Stimulated activated CD4-positive, alpha-beta T cell treated with anti-CD3 and anti-CD28 coated beads, Interleukin-1b, Interleukin-23, amount 100 ng/mL, for 1 hour (primary cell): ENCODE measurements at places on chromosomes 4 and X.

GRCh38 chr4:167025670-167026069 is 208.6 kb downstream of the SPOCK3 start:
- DNase-seq, result no peak

DNA sequence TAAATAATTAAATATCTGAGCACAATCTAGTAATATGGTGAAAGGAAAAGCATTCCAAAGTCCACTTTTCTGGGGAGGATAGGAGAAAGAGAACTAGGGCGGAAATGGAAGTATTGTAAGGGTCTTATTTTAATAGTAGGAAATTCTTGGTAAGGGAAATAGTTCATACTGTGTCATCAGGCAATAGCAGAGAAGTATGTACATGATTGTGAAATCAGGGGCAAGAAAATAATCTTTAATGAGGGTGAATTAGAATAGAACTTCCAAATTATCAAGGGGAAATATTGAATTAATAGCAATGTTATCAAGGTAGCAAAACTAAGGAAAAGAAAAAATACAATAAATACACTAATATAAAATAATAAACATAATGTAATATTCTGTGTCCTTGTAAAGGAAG is 14.8 kb downstream of the GIMD1 start:
- DNase-seq, result no peak

GRCh38 chr4:186159613-186160012 is 31.8 kb upstream of the CYP4V2 start:
- DNase-seq, result no peak

DNA sequence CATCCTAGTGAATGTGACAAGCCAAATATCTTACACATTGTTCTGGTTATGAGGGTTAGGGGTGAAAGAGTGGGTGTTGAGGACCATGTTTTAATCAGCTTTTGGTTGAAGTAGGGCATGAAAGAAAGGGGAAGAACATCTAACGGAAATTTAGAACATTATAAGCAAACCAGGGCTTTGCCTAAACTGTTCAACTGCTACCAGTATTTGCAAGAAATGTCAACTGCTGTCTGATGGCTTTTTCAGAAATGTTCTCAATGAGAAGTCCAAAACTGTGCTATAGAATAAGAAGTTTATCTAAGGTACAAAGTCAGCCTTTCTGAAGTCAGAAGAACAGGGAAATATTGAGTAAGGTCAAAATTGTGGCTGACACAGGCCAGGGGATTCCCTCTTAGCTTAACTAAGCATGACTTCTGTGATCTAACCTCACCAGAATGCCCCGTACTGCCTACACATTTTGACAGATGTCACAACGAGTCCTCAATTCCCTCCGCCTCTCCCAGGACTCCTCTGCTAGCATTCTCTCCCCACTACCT is 67.1 kb downstream of the DTHD1 start:
- DNase-seq, result no peak

GRCh38 chr4:140130677-140131076 is 23.3 kb downstream of the MAML3 start:
- DNase-seq, result no peak

GRCh38 chrX:52277666-52278065 is 91.2 kb upstream of the XAGE2 start:
- no peak for DNase-seq

DNA sequence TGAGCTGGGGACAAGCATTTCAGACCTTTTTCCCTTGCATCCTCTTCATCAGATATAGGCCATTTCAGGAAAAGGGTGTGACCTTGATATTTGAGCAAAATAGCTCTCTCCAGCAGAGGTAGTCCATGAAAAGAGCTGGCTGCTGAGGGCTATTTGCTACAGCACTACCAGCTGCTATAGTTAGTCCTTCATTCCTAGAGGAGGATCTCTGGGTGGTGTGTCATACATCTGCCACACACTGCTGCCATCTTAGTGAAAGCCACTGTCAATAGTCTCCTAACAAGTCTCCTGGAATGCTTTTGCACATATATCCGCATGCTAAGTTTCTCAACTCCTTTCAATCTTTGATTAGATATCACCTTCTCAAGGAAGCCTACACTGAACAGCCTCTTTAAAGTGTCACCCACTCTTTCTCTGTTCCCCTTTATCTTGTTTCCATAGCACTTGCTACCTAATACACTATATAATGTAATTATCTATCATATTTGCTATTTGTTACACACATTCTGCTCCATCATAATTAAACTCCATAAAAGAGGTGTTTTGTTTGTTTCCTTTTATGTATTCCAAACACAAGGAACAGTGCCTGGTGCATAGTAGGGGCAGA is 131.9 kb downstream of the TBC1D19 start:
- DNase-seq, result no peak

DNA sequence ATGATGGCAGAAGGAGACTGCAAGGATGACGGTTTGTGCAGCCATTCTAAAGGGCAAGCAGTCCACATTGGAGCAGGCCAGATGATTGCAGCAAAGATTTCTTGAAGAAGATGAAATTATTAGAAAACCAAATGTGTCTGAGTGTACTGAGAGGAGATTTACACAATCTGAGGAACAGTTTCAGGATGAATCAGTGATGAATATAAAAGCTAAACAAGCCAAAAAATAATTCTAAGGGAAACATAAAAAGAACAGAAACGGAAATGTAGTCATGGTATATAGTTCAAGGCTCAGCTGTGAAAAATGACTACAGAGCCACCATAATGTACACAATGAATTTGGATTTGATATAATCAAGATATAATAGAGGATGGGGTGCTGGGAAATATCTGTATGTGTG is 168.5 kb downstream of the PDGFC start:
- no peak for DNase-seq

- DNase-seq, result no peak
Observed at GRCh38 chr4:90317785-90318184, 190.6 kb downstream of the CCSER1 start.

GRCh38 chrX:40422021-40422420 is 158.7 kb upstream of the ATP6AP2 start:
- DNase-seq, result no peak

DNA sequence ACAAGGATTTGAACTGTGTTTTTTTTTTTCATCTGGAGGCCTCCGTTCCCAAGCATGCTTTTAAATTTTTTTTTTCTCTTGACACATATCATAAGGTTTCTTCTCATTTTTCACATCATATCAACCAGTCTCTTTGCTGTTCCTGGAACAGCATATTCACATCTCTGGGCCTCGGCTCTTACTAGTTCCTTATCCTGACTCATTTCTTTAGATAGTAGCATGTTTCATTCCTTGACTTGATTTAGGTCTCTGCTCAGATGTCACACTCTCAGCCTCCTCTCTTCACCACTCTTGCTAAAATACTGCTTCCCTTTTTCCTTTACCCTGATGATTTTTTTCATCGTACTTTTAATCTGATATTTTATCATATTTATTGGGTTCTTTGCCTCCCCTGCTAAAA is 976.4 kb upstream of the FTHL17 start:
- no peak for DNase-seq

- no peak for DNase-seq
Observed at GRCh38 chr4:105386012-105386411, 87.8 kb downstream of the PPA2 start.

DNA sequence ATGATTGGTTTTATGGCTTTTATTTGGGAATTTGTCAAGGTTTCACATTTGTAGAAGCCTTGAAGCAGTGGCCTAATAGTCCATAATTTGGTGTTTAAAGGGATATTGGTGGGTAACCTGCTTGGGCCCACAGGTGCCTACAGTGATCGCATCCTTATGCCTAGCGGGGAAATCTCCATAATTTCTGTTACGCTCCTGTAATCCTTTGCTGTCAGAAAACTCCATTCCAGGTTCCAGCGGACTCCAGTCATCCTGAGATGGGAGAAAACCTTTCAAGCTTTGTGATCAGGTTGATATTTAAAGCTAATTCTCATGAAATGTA is 257.0 kb upstream of the JADE1 start:
- DNase-seq, result no peak

DNA sequence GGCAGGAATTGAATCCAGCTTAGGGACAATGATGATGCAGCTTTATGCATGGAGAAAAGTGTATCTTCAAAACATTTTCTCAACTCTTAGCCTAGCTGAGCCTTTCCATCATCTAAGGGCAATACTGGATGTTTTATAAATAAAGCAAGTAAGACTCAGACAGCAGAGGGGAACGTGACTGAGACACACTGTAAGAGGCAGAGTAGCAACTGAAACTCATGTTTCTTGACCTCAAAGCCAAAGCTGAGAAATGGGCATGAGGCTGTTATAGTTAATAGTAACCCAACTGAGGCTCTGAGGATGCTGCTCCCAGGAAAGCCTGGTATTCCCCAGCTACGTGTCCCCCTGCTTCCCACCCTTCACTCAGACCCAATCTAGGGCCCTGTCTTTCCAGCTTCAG is 44.6 kb downstream of the ARHGEF9 start:
- no peak for DNase-seq

- no peak for DNase-seq
Observed at GRCh38 chr4:144634978-144635747, 10.8 kb upstream of the HHIP start.

DNA sequence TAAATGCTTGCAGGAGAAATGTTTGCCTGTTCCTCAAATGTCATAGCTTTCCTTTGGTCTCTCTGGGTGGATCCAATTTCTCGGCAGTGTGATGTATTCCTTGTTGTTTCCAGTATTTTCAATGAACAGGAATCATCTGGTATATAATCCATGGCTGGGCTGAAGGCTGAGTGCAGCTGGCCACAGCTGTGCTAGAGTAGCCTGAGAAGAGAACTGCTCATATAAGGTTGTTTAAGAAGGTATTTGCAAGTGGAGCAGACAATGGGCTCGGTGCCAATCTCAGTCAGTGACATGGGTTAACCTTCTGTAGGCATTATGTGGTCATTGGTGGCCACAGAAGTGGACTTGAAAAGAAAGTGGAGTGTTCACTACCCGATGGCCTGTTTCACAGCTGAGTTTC is 390.3 kb downstream of the SPRY1 start:
- DNase-seq, result no peak

GRCh38 chr4:112604589-112604988 is 32.1 kb downstream of the ZGRF1 start:
- DNase-seq, result no peak

DNA sequence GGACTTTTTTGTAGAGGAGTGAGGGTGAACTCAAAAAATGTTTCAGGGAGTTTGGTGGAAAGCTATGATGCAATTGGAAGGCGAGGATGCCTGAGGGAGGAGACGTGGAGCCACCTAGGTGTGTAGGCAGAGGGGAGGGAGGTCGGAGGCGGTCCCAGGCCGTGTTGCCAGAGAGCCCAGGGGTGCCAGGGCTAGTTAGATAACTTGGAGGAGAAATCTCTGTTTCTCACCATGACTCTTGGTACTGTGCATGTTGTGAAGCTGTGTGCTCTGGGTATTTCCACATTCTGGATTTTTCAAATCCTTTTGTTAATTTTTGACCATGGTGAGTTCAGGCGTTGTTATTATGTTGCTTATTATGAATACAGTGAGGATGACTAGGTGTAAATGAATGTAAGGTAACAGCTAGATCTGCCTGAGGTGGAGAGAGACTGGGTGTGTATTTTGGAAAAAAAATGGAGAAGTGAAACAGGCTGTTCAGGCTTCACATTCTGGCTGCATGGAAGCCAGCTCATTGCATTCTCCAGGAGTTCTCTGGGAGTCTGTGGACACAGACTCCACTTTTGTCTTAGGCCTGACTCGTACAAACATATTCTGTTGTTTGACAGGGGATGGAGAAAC is 4.5 kb downstream of the RAB9A start:
- DNase-seq, result no peak

DNA sequence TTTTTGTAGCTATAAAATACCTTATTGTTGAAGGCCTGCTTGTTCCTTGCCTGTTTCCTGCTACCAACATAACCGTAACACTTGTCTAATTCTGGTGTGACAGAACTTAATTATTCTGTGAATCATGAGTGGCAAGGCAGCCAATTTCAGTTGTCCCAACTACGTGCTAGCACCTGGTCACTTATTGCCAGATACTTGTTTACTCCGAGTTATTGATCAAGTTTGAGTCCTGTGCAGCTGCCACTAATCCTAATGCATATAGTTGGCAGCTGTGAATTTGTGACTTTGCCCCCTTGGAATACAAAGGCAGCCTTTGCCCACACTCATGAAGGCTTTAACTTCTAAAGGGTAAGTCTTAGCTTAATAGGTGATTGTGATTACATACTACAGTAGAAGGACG is 7.8 kb upstream of the RNF128 start:
- no peak for DNase-seq

DNA sequence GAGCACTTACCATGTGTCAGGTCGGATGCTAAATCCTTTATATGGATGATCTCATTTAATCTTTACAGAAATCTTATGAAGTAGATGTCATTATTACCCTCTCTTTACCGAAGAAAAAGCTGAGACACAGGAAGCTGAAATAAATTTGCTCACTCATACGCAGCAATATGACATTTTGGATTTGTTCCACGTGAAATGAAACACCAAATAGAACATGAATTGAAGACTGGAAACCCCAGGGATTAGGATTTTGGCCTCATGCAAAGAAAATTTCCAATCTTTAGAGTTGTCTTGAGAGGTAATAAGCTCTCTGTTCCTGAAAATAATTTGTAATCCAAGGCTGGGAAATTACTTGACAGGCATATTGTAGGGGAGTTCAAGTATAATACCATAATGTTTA is 354.4 kb upstream of the CLNK start:
- no peak for DNase-seq

DNA sequence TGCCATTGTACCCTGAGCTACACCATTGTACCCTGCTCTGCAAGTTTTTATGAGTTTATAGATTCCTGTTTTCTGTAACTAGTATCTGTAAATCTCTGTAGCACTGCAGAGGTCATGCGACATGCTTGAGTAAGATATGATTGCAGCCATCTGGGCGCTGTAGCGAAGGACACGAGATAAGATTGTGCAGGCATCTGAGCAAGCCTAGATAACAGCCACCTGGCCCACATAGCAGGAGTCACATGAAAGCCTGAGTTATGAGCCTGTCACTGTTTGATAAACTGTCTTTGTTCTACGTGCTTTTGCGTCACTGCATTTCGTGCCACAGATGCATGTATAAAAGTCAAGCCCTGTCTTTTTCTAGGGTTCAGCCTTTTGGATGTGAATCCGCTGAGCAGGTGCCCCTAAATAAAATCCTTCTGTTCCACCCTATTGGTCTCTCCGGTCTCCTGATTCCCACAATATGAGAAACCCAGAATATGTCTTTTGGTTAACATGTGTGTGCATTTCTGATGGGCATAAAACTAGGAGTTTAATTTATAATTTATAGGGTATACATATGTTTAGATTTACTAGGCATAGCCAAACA is 327.6 kb upstream of the MAOA start:
- DNase-seq, result no peak
